Stimulated activated CD4-positive, alpha-beta T cell treated with anti-CD3 and anti-CD28 coated beads, TNF-alpha, amount 100 ng/mL, for 4 hours (primary cell): ENCODE measurements at places on chromosomes 11 and 22.

GRCh38 chr22:20595461-20595860 lies 88.1 kb downstream of the MED15 start:
- DNase-seq, result no peak

DNA sequence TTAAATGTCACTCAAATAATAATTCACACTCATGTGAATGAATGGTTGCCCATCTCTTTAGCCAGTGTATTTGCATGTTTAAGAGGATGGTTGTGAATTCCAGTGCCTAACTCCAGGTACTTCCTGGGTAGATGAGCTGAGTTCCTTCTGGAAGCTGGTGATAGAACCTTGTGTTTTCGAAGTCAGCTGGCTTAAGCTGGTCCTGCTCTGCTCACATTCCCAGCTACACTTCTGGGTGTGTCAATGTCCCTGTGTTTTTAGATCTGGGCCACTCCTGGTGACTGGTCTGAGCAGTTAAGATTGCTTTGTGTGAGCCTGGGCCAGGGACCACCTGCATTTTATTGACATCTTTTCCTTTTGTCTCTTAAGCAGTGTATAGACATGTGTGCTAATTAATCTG lies 10.6 kb downstream of the TEAD1 start:
- DNase-seq, result no peak

GRCh38 chr11:3929232-3929631 lies 73.8 kb downstream of the STIM1 start:
- DNase-seq, result no peak

DNA sequence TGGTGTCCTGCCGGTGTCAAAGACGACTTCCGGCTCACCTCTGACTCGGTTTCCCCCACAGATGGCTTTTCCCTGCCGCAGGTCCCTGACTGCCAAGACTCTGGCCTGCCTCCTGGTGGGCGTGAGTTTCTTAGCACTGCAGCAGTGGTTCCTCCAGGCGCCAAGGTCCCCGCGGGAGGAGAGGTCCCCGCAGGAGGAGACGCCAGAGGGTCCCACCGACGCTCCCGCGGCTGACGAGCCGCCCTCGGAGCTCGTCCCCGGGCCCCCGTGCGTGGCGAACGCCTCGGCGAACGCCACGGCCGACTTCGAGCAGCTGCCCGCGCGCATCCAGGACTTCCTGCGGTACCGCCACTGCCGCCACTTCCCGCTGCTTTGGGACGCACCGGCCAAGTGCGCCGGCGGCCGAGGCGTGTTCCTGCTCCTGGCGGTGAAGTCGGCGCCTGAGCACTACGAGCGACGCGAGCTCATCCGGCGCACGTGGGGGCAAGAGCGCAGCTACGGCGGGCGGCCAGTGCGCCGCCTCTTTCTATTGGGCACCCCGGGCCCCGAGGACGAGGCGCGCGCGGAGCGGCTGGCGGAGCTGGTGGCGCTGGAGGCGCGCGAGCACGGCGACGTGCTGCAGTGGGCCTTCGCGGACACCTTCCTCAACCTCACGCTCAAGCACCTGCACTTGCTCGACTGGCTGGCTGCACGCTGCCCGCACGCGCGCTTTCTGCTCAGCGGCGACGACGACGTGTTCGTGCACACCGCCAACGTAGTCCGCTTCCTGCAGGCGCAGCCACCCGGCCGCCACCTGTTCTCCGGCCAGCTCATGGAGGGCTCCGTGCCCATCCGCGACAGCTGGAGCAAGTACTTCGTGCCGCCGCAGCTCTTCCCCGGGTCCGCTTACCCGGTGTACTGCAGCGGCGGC lies 5.5 kb downstream of the B3GNT6 start:
- no peak for DNase-seq

DNA sequence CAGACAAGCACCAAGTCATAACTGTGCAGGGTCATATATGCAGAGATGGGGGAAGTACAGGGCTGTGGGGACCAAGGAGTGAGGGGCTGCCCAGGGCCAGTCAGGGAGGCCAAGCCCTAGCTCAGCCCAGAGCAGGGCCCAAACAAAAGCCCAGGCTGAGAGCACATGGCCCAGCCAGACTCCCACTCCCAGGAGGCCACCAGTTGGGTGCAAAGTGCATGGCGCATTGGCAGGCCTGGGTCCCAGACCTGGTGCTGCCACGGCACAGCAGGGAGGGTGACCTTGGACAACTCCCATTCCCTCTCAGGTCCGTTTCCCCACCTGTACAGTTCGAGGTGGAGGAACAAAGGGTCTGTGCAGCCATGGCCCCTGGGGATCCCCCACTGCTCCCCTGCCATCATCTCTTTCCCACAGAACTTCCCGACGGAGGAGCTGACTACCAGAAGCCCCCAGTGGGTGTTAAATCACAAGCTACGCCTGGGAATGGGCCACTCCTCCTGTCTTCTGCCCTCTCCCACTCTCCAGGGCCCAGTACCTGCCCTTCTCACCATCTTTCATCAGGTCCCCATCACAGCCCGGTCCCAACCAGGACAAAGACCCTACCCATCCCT lies 608 bp downstream of the NIPSNAP1 start:
- no peak for DNase-seq

DNA sequence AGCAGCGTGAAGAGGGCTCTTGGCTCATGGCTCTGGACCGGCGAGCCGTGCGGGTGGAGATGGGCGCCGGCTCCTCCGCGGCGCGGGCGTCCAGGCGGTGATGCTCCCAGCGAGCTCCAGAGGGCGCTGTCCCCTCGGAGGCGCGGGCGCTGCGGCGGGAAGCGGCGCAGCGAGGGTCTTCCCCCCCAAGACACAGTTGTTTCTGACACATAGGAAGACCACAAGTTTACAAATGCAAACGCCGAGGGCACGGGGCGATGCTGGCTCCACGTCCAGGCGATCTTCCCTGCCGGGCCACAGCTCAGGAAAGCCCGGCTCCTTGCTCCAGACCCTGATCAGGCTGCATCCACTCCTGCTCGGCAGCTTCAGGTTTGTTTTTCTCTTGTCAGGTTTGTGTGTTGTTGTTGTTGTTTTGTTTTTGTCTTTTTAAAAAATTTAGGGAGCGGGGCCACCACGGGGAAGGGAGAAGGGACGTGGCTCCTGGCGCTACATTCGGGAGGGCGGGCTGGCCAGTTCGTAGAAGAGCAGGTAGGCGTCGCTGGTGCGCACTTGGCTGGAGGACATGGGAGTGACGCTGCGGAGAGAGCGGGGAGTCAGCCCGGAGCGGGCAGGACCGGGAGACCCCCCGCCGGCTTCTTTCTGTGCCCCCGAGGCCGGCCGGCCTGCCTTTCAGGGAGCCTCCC lies 10.0 kb upstream of the MFRP start:
- peak; percentile 54 for DNase-seq

- no peak for DNase-seq
Observed at GRCh38 chr11:69011624-69012091, 1.4 kb downstream of the MRGPRF start.

- DNase-seq, result no peak
Observed at GRCh38 chr22:48485149-48486133, 1342.2 kb downstream of the BRD1 start.
